ENCODE measurements at places on chromosomes 13 and 19. TPM values are rescaled to one million over a fixed set of nuclear protein-coding genes. Genes with fewer than 3 reads are reported as not detected.

The RASA3 gene
- 252 TPM for total RNA-seq

DNA sequence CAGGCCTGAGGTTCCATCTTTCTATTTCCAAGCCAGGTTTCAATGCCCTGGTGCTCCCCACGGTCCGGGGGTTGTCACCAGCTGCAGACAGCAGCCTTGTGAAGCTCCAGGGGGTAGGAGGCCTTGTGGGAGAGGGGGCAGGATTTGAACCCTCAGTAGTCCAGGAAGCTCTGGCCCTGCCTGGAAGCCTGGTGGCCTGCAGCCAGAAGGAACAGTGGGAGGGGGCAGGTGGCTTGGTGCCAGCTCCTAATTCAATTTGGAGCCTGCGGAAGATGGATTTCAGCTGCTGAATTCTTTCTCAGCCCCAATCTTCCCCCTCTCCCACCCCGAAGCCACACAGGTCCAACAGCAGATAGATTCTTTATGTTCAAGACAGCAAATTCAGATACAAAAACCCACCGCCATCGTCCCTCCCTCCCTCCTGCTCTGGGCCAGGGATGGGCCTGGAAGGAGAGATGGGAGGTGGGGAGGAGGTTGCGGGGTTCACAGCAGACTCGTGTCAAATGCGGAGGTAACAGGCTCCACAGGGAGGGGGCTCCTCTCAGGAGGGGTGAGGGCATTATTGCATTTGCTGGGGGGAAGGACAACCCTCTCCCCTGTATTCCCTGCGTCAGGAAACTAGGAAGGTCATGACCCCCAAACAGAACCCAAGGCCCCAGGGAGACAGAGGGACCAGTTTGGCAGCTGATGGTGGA, 2.4 kb upstream of the PTGER1 start:
- DNase-seq: no peak

DNA sequence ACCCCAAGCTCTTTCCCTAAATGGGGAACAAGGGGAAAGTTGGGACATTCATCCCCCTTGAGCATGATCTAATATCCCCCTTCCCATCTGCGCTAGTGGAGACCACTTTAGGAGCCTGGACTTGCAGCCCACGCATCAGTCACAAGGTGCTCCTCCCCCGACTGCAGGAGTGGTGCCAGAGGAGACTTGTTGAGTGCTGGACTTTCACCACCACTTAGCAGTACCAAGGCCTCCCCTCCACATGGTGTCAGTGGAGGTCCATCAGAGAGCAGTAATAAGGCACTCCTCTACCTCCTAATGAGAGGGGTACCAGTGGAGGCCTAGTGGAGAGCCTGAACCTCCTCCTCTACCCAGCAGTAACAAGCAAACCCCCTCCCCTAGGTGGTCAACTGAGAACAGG, 22.5 kb downstream of the CAB39L start:
- no peak for DNase-seq

GRCh38 chr13:41613984-41614661, 156.8 kb downstream of the RGCC start:
- no peak for DNase-seq

DNA sequence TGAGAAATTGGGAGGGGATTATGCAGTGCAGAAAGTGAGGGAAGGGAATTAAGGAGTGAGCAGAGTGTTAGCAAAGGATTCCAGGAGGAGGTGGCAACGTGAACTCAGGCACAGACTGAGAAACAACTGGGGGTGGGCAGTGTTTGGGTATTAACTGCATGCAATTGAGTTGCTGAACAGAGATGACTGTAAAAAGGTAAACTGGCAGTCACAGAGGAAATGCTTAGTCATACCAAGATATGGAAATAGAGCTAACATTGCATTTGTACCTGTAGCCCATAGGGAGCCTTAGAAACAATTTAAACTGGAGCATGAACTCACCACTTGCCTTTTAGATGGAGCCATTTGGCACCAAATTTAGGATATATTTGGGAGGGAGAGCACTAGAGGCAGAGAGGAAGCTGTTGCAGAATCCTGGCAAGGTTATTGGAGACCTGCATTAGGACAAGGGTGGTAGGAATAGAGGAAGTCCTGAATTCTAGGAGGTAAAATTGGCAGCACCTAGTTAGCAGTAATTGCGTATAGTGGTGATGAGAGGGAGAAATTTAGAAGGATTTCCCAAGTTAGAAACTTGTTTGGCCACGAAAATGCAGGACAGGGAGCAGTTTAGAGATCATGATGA, 100.6 kb upstream of the FRY start:
- no peak for DNase-seq

- no peak for DNase-seq
Observed at GRCh38 chr13:80239116-80239515, 101.8 kb downstream of the SPRY2 start.

The KLF2 gene
- 377 TPM for total RNA-seq

DNA sequence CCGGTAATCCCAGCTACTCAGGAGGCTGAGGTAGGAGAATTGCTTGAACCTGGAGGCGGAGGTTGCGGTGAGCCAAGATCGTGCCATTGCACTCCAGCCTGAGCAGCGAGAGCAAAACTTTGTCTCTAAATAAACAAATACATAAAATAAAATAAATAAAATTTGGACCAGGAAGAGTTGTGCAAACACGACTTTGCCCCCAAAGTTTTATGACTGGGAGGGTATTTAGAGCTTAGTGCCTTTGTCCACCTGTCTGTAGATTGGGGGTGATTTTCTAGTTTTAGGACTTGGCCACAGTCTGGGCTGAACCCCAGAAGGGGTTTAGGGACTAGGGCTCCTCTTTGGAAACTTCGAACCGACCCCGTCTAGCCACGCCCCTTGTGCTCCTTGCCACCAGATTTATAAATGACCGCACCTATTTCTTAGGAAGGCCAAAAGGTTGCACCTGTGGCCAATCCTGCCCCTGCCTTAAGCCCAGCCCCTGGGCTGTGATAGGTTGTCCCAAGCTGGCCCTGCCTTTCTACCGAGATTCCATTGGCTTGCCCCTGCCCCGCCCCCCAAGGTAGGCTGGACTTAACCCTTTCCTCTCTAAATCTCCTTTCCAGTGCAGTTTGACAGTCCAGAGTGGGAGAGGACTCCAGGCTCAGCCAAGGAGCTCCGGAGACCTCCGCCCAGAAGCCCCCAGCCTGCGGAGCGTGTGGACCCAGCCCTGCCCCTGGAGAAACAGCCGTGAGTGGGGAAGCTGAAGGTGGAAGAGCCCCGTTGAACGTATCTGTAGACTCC, 5.3 kb downstream of the SHD start:
- no peak for DNase-seq

The ZNF66 gene
- 10.6 TPM for total RNA-seq

DNA sequence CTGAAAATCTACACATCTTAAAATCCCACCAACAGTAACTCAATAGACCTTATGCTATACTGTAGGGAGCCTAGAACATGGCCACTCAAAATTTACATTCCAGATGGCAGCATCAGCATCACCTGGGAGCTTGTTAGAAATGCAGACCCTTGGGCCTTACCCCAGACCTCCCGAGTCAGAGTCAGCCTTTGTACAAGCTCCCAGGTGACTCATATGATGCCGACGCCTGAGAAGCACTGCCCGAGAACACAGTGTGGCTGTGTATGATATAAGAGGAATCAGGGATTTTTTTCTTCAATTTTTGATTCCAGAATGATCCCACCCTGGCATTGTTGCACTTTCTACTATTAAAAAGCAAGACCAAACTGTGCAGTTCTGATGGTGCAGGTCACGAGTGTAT, 35.9 kb upstream of the CNMD start:
- no peak for DNase-seq

The ZNF221 gene
- 2.2 TPM for total RNA-seq
